ENCODE measurements at places on chromosomes 1 and 21.

GRCh38 chr1:233211595-233211994 lies 83.9 kb downstream of the PCNX2 start:
- no peak for DNase-seq

DNA sequence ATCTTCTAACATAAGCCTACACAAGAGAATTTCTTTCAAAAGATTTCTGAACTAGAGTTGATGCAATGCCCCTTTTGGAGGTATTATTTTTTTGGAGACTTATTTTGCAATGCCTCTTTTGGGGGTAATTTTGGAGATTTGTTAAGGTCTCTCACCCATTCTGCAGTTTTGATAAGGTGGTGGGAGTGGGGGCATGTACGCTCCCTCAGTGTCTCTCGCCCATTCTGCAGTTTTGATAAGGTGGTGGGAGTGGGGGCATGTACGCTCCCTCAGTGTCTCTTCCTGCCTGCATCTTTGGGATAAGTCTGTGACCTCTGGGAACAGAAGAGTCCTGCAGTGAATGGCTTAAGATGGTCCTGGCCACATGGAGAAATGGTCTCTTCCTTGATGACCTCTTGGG lies 312.2 kb downstream of the ZP4 start:
- DNase-seq: no peak

GRCh38 chr1:173827611-173828010 lies 2.9 kb upstream of the CENPL start:
- no peak for DNase-seq

DNA sequence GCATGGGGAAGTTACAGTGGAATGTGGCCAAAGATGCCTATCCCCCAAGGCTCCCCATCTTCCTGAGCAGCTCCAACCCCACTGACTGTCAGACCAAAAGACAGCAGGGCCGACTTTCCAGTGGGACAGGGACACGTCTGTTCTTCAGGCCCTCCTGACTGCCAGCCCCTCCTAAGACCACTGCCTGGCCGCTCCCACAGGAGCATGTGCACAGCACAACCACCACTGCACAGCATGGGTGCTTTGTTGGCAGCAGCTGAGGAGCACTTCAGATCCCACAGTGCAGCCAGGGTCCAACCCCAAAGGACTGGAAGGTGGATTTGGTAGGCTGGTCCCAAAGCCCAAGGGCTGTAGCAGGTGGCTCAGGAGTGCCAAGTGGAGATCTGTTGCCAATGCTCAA lies 648.3 kb upstream of the BRINP3 start:
- no peak for DNase-seq

DNA sequence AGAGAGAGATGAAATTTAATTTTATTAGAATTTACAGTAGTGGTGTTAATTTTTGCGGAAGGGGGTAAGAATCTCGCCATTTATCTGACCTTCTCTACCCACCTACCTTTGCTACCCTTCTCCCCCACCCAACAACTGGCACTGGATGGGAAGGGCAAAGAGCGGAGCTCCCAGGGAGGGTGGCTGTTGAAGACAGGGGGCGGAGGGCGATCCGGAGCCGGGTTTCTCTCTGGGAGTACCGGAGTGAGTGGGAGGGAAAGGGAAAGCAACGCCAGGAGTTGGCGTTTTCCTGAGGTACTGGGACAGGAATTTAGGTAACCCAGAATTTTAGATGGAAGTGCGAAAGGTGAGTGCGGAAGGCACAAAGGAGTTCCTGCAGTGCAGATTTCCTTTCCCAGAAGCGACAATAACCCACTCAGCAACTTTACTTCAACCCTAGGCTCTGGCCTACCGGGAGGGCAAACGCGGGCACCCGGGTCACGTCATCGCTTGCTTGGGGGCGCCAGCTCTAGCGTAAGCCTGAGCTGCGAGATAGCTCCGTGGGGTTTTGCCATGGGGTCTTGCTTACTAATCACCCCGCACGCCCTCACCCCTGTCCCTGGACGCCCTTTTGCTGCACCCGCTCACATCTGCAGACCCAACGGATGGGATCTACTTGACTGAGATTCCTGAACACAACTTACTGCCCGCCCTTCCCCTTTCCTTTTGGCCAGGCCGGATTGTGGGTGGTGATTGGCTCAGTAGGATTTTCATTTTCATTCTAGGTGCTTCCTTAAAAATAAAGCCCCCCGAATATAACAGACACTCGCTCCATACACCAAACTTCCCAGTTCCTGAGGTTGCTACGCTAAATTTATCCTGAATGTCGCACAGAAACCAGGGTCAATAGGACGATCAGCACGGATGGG lies 413.0 kb upstream of the ESRRG start:
- DNase-seq: no peak

- no peak for DNase-seq
These were observed 150.3 kb upstream of the SPAG17 start for GRCh38 chr1:118335331-118335732.

DNA sequence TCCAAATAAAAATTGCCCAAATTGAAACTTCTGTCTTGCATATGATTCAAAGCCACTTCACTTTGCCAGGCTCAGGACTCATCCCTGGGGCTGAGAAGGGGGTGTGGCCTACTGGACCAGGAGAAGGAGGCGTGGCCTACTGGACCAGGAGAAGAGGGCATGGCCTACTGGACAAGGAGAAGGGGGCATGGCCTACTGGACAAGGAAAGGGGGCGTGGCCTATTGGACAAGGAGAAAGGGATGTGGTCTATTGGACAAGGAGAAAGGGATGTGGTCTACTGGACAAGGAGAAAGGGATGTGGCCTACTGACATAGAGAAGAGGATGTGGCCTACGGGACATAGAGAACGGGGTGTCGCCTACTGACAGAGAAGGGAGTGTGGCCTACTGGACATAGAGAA lies 405.3 kb downstream of the RRAGC start:
- DNase-seq: no peak

- DNase-seq: peak; percentile 34
These were observed 22.9 kb downstream of the SUSD4 start for GRCh38 chr1:223341121-223341520.

GRCh38 chr21:28737674-28738419 lies 254.8 kb downstream of the LTN1 start:
- DNase-seq: peak; percentile 31

GRCh38 chr1:228778961-228779360 lies 43.7 kb downstream of the RHOU start:
- DNase-seq: peak; percentile 17

DNA sequence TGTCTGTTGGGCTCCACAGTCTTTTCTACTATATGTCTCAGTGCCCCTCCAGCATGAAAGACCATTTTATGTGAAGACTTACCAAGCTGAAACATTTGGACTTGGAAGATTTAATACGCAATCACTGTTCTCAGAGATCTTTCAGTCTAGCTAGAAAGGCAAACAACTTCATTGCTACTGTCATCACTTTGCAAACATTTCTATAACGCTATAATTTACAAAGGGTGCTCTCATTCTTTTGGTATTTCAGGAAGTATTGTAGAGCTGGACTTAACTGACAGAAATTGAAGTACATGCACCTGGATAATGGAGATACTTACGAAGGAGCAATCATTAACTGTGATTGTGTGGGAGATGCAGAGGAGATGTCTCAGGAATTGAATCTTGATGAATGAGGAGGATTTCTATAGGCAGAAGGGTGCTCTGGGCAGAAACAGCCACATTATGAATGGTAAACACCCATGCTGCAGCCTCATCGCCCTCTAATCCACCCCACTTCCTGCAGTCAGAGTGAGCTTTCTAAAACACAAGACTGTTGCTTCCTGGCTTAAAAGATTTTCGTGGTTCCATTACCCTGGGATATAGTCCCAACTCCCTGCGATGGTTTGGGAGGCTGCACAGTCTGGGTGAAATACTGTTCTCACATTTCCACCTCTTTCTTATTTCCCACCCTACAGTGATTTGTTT lies 75.1 kb upstream of the GNG12 start:
- DNase-seq: no peak

DNA sequence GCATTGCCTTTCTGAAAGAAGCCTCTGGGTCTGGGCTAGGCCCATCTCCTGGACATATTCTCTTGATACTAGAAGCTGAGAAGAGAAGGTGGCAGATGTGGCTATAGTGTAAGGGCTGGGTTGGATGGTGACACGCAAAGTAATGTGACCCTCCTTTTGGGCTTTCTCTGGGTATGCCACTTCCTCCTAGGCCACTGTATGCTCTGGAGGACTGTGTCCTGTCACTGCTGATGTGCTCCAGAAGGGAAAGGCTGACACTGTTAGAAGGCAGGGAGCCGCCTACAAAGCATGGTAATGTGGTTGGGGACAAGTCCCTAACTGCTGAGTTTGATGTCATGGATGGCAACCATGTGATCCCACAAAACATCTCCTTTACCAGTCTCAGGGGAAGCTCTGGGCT lies 112.1 kb downstream of the BCAR3 start:
- DNase-seq: no peak

DNA sequence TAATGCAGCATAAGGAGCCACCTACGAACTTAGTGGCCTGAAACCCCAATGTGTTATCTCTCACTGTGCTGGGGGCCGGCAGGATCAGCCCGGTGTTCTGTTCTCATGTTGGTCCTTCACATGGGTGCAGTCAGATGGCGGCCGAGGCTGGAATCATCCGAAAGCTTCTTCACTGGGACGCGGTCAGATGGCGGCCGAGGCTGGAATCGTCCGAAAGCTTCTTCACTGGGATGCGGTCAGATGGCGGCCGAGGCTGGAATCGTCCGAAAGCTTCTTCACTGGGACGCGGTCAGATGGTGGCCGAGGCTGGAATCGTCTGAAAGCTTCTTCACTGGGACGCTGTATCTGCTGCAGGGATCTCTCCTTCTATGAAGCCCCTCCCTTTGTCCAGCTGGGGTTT lies 12.6 kb upstream of the PCBP3 start:
- no peak for DNase-seq

- DNase-seq: no peak
These were observed 12.0 kb downstream of the CAPN2 start for GRCh38 chr1:223724376-223724775.

- DNase-seq: no peak
These were observed 13.8 kb downstream of the RGS5 start for GRCh38 chr1:163188947-163189346.

GRCh38 chr1:916173-917075 lies 7.3 kb upstream of the SAMD11 start:
- peak; percentile 62 for DNase-seq

GRCh38 chr1:91349524-91349923 lies 55.1 kb downstream of the HFM1 start:
- peak; percentile 47 for DNase-seq

GRCh38 chr1:56135069-56135863 lies 444.1 kb downstream of the PLPP3 start:
- no peak for DNase-seq

DNA sequence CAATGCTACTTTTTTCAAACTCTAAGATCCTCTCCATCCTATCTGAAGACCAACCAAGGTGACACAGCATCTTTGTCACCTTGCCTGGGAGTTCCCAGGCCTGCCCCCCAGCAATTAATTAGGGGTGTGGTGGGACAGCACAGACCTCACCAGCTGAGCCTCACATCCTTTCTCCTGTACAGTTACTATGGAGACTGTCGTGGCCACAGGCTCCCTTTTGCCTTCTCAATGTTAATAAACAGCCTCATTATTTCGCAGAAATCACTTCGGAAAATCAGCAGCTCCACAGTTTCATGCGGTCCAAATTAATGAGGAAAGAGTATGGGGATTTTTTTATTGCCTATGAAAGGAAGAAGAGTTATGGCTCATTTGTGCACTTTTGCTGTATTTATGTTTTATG lies 378.3 kb downstream of the NPHP4 start:
- DNase-seq: no peak

DNA sequence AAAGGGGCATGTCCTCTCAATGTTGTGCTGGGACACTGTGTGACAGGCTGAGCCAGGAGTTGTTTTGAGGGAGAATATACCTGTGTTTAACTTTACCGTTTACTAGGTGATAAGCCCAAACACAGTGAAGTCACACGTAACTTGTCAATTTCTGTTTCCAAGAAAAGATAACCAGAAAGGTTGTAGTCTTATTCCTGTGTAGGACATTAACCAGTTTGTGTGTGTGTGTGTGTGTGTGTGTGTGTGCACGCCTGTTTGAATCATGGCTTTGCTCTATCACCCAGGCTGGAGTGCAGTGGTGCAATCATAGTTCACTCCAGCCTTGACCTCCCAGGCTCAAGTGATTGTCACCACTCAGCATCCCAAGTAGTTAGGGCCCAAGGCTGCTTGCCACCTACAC lies 83.6 kb downstream of the MRPS6 start:
- DNase-seq: no peak

DNA sequence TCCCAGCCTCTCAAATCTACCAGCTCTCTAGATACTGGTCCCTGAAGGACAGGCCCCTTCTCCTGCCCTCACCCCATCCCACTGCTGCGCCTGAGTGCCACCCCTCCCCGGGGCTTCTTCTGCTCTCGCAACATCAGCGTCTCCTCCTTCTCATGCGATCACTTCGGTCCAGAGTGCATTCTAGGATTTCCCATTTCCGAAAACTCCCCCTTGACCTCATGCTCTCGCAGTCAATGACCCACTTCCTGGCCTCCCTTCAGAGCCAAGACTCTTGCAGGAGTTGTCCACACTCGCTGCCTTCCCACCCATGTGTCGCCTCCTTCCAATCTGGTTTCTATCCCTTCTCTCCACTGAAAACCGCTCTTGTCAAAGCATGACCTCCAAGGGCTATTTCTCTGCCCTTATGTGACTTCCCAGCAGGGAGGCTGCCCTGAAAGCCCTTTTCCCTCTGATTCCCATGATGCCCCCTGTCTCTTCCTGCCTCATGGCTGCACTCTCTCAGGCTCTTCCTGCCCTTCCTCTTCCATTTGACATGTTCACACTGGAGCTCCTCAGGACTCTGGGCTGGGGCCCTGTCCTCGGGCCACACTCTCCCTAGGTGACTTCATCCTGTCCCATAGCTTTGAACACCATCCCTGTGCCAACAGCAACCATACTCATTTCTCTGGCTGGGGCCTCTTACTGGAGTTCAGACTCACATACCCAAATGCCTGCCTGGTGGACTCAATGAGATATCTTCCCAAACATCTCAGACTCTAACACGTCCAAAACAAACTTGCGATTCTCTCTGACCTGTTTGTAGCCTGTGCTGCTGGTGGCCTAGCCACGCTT lies 46.0 kb downstream of the LDLRAD2 start:
- no peak for DNase-seq

DNA sequence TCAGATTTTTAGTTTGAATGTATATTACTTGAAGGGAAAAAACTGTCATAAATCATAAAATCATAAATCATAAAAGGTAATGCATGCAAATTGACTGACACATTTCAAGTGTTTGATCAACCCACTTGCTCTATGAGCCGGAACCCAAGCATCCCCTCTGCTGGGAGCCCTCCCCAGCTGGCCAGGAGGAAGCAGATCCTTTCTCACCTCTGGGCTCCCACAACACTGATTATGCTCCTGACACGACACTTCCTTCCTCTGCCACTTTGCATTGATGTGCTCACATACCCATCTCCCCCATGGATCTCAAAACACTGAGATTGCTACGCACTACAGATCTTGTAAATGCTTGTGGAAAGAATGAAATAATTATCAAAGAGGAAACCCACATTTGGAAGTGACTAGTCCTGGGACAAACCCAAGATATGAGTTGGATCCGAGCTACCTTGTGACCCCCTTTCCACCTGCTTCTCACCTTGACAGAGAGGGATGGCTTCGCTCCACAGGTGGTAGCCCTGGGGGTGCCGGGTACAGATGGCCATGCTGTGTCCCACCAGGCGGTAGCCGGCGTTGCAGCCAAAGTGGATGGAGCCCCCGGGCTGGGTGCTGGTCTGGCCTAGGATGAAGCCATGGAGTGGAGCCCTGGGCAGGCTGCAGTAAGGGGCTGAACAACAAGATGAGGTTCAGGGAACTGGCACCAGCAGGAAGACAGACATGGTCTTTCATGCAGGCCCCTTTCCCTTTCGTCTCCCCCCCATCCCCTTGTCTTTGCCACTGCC lies 104.6 kb downstream of the ZSCAN20 start:
- DNase-seq: no peak

GRCh38 chr1:3943806-3944577 lies 43.9 kb upstream of the C1orf174 start:
- no peak for DNase-seq
